Cortex of kidney (tissue), 1 donor: ENCODE measurements at places on chromosomes 3 and 15.

DNA sequence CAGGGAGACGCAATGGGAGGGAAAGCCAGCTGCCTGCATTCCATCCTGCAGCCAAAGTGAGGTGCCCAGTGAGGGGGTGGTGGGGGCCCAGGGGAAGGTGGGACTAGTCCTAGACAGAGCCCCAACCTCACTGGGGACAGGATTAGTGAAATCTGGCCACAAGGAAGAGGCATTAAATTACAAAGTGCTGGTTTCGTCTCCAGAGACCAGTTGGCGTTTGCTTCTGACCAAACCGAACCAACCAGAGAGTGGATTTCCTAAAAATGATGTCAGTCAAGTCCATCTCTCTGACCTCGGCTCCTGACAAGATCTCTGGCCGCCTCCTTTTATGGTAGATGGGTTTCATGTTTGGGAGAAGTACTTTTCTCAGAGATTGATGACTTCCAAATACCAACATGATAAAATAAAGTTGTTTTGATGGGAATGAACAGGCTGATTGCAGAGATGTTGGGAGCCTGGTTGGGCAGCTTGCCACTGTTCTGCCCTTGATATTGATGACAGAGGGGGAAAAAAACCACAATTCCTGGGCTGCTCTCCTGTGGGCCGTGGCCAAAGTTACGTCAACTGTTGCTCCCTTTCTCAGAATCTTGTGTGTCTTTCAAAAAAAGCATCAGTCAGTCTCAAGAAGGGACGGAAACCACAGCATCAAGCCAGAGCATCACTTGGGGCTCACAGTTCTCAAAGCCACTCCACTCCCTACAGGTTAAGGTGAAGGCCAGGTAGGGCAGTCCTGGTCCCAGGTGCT, 24.6 kb downstream of the ITGA11 start:
- DNase-seq, result no peak

GRCh38 chr3:57434041-57434440, 110.1 kb downstream of the DNAH12 start:
- DNase-seq, result no peak

- DNase-seq, result no peak
Measured at GRCh38 chr3:142853270-142854168, 35.4 kb downstream of the PCOLCE2 start.

GRCh38 chr3:182717216-182717615, 76.1 kb upstream of the ATP11B start:
- DNase-seq, result no peak

DNA sequence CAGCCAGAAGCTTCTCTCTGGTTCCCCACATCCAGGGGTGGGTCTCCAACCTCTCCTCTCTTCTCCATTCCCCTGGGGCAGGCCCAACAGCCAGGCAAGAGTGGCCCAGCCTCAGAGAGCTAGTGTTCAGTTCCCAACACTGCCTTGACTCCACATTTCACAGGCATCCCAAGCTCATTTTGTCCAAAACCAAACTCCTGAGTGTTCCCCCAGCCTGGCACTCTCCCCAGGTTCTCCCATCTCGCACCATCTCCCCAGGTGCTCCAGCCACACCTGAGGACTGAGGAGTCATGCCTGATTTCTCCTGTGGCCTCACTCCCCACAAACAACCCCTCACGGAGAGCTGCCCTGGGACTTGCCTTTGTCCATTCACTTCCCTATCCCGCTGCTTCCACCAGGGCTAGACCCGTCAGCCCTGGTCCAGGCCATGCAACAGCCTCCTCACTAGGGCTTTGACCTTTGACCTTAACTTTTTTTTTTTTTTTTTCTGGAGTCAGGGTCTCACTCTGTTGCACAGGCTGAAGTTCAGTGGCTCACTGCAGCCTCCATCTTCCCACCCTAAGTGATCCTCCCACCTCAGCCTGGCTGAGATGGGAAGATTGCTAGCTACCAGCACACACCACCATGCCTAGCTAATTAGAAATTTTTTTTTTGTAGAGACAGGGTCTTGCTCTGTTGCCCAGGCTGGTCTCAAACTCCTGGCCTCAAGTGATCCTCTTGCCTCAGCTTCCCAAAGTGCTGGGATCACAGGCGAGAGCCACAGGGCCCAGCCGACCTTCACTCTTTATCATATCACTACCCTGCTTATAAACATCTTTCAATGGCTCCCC, 3.9 kb upstream of the CSK start:
- no peak for DNase-seq

- DNase-seq, result no peak
Measured at GRCh38 chr15:73367624-73368300, 996 bp downstream of the HCN4 start.

GRCh38 chr3:8529738-8530525, 28.3 kb downstream of the LMCD1 start:
- no peak for DNase-seq

DNA sequence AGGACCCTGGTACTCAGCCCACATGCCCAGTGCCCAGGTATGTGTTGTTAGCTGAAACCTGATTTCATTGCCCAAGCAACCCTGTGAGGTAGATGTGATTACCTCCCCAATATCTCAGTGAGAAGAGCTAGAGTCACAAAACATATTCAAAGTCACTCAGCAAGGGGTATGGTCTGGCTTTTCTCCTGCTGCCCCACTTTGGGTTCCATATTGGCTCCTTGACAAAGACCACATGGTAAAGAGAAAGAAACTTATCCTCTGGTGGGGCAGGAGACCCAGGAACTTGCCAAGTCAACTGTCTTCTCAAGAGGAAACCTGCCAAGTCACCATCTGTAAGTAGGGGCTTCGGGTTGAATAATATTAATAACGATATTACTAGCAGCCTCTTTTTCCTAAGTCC, 148.3 kb upstream of the LMCD1 start:
- no peak for DNase-seq

- DNase-seq, result no peak
Measured at GRCh38 chr3:20110826-20111225, 70.6 kb downstream of the KAT2B start.

DNA sequence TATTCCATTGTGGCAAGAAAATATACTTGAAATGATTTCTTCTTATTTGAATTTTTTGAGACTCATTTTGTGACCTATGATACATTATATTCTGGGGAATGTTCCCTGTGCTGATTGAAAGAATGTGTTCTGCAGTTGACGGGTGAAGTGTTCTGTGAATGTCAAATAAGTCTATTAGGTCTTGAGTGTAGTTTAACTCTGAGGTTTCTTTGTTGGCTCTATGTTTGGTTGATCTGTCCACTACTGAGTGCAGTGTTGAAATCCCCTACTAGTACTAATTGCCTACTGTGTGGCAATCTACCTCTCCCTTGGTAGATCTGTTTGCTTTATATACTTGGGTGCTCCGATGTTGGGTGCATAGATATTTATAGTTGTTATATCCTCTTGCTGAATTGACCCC, 46.3 kb upstream of the VEPH1 start:
- no peak for DNase-seq

- DNase-seq, result no peak
Measured at GRCh38 chr3:170270282-170270881, 48.2 kb downstream of the PRKCI start.

GRCh38 chr3:16828815-16829214, 55.9 kb upstream of the PLCL2 start:
- no peak for DNase-seq

DNA sequence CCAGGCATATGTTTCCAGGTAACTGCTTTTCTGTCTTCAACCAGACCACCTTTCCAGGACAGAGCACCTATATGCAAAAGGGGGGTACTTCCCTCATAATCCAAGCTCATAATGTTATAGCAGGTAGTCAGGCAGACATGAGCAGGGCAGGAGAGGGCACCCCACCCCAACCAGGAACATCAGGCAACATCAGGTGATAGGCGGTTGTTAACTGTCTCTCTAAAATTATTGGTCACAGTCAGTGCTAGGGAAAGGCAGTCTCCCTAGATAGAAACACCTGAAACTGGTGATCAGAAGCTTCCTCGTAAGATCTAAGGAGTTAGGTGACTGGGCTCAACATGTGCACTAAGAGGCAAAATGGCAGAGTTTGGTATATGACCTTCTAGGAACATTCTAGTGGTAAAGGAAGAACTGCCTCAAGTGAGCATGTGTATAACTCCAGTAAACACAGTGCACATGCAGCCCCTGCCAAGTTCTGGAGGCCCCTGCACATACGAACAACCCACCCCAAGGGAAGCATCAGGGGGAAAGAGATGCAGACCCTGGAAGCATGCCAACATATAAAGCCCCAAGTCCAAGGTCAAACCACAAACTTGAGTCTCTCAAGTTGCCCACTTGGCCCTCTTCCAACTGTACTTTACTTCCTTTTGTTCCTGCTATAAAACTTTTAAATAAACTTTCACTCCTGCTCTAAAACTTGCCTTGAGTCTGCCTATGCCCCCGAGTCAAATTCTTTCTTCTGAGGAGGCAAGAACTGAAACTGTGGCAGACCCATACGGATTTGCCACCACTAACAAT, 270.9 kb downstream of the ULK4 start:
- no peak for DNase-seq

DNA sequence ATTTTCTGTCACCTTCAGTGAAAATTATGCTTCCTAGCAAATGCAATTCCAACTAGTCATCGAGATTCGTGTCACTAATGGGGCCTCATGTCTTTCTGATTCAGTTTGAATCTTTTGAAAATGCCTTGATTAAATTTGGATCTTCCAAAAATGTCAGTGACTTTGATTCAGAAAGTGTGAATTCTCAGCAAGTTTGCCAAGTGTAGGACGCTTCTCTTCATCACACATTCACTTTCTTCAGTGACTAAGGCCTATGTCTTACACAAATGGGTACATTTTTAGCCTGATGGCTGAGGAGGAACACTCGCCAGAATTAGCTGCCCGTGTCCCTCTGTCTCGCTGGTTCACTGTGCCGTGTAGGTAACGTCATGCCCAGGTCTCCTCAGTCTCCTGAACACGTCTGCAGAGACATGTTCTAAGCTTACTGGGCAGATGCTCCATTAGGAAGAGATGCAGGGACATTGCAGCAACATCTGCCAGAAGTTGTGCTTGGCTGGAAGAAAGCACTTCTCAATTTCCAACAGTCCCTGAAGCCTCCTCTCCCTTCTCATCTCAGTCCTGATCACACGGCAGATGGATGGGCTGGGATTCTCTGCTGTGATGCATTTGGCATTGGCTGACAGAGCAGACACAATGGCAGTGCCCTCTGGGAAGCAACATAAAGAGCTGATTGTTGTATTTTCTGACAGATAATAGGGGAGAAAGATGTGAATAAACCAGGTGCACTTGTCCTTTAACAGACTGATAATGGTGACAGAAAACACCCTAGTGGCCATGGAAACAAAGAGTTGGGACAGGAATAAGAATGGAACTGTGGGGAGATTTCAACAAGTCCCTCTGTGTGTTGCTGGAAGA, 29.1 kb upstream of the LYZL4 start:
- no peak for DNase-seq

- no peak for DNase-seq
Measured at GRCh38 chr15:92407916-92408315, 14.2 kb downstream of the ST8SIA2 start.

DNA sequence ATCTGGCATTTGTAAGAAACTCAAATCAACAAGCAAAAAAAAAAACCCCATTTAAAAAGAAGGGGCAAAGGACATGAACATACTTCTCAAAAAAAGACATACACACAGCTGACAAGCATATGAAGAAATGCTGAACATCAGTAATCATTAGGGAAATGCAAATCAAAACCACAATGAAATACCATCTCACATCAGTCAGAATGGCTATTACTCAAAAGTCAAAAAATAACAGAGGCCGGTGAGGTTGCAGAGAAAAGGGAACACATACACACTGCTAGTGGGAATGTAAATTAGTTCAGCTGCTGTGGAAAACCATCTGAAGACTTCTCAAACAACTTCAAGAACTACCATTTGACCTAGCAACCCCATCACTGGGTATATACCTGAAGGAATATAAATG, 199.4 kb upstream of the THBS1 start:
- no peak for DNase-seq

DNA sequence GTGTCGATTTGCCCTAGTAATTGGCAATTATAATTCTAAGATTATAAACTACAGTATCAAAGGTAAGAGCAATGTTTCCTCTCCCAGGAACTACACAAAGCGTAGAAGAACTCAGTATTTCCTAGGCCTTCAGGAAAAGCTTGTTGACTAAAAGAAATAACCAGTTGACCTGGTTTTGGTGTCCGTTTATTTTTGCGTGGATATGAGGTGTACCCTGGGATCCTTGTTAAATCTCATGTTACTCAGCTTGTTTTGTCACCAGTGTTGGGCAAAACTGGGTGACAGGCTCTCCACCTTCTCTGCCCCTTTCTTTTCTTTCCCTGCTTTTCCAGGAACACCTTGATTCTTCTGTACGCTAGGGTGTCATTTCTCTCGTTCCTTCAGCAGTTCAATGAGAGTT, 97.2 kb downstream of the CACNA1D start:
- no peak for DNase-seq

DNA sequence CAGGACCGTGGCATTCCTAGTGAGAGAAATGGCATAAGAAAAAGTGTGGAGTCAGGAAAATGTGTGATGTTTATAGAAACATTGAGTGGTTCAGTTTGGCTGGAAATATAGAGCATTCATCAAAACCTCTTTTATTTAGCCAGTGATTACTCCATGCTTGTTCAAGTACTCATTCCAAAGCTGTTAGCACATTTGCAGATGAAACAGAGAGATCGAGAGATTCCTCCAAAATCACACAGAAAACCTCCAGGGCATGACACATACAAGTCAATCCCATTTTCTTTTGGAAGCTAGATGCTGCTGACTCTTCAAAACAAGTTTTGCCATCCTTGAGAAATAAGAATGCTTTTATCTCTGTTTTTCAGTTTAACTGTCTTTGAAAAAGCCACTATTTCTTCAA, 11.5 kb upstream of the MB21D2 start:
- no peak for DNase-seq

DNA sequence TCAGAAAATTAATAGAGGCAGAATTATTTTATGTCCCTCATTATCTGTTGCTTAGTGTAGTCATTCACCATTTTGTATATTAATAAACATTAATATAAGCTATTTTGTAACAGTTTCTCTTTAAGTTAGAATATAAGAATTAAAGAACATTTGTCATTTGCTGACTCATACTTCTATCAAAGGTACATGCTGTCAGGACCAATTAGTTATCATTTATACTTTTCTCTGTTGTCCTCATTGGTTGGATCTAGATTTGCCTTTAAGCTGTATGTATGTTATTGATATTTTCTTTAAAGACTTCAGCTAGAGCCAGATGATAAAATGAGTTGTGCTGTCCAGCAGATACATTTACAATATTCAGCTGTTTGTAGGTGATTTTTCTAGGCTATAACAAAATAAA, 168.4 kb upstream of the MLF1 start:
- no peak for DNase-seq

DNA sequence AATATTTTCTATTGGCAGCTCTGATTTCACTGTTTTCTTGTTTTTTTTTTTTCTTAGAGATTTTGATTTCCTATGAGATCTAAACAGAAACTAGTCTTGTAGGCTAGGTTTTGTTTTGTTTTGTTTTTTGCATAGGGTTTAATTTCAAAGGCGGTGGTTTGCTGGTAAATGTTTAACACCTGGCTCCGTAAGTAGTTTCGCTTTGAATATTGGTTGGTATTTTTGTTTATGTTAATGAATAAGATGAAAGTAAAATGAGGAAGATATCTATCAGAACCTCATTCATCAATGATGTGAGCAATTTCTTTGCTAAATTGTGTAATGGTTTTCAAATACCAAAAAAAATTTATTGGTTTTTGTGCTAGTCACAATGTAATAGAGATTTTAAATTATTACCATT, 39.7 kb upstream of the TM4SF1 start:
- no peak for DNase-seq
